ENCODE measurements at places on chromosomes 7 and 10.
A peak's percentile ranks its signal among the peaks of the same experiment; 100 is the strongest.

GRCh38 chr10:75508814-75509306 lies 77.4 kb downstream of the LRMDA start:
- DNase-seq, result no peak

DNA sequence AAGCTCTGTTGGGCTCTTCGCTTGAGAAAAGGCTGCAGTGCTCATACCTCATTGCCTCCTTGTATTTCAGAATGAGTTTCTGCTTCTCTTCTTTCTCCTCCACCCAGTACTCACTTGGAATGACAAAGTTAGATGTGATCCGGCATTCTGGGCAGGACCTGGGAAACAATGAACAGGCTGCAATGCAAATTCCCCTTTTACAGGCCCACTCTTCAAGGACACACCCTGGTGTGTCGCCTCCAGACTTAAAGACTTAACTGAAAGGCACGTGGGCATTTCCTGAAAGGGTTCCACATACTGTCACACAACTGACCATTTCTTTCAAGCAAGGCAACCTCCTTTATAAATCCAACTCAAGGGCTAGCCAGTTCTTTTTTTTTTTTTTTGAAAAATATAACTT lies 23.6 kb downstream of the MKRN1 start:
- no peak for DNase-seq

DNA sequence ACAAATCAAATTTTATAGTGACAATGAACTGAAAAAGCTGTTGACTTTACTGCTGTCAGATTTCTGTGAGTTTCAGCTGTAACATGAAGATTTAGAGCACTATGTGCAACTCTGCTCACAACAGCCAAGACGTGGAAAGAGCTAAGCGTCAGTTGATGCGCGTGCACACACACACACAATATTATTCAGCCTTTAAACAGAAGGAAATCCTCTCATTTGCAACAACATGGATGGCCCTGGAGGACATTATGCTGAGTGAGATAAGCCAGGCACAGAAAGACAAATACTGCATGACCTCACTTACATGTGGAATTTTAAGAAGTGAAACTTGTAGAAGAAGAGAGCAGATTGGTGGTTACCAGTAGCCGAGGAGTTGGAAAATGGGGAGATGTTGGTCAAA lies 82.8 kb upstream of the FRMD4A start:
- no peak for DNase-seq

DNA sequence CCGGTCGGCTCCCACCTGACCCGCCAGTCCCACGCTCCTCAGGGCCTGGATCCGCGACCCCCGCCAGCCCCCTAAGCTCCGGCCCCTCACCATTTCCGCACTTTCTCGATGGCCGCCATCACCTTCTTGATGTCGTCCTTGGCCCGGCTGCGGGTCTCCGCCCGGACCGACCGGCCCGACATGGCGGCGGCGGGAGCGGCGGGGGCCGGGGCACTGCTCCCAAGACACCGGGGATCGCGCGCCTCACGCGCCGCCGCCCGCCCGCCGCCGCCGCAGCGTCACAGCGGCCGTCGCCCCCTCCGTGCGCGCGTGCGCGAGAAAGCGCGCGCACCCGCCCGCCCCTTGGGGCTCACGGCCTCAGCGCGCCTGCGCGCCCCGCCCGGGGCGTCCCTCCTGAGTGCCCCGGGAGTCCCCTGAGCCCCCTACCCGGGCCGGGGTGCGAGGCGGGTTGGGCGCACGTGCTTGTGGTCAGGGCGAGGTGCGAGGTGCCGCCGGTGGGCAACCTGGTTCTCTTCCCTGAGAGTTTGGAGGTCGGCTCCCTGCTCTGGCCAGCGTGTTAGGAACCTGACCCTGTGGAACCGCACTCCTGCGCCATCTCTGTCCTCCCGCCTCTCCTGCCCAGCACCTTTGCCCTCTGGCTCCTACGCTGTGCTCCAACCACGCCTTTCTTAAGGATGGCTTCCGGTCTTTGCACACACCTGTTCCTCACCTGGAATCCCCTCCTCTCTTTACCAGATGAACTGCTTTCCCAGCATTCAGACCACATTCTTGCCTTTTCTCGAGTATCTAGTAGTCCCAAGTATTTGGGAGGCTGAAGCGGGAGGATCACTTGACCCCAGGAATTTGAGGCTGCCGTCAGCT lies at the start of gene BCL7B:
TSS of gene BCL7B (minus strand) at position 294 of the 861 bp plus-strand sequence. CDS start at position 182, 112 bp downstream.
- DNase-seq, result peak; percentile 97

DNA sequence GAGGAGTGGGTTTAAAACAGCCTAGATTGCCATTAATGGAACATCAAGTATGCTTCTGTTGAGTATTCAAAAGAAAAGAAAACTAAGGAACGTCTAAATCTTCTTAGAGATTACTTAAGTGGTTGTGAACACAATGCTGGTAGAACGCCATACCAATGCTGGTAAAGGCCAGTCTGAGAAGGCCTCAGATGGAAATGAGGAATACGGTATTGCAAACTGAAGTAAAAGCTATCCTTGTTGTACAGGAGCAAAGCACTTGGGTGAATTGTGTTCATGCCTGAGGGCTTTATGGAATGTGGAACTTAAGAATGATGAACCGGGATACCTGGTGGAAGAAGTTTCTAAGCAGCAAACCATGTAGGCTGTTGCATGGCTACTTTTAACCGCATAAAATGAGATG lies 208.0 kb downstream of the KCND2 start:
- DNase-seq, result no peak

GRCh38 chr10:75860009-75860408 lies 428.6 kb downstream of the LRMDA start:
- DNase-seq, result no peak

DNA sequence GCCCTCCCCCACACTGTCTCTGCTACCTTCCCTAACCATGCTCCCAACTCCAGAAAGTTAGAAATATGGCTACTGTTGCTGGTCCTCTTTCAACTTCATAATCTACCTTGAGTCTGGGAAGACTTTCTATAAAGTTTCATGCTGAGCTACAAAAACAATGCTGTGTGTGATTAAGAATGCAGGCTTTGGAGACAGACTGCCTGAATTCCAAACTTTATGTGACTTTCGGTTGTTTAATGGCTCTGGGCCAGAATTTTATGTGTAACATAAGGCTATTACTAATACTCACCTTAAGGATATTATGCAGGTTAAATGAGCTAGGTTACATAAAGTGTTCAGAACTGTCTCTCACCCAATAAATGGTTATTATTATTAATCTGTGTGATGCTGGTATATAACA lies 19.1 kb downstream of the BET1 start:
- DNase-seq, result no peak

DNA sequence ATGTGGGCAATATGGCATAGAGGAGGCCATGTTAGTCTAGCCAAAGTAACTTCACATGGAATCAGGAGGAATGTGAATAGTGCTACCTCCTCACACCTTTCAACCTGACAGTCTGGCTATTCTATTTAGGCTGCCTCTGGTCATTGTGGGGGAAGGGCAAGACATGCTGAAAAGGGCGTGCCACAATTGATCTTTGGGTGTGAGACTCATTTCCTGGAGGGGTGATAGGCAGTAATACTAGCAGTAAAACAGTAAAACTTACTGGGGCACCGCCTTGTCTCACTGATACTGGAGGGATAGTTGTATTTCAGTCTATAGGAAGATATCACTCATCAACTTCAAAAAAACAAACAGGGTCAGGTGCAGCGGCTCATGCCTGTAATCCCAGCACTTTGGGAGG lies 88.7 kb downstream of the TMEM168 start:
- no peak for DNase-seq

GRCh38 chr7:149683181-149683580 lies 90.2 kb downstream of the ZNF467 start:
- DNase-seq, result no peak

DNA sequence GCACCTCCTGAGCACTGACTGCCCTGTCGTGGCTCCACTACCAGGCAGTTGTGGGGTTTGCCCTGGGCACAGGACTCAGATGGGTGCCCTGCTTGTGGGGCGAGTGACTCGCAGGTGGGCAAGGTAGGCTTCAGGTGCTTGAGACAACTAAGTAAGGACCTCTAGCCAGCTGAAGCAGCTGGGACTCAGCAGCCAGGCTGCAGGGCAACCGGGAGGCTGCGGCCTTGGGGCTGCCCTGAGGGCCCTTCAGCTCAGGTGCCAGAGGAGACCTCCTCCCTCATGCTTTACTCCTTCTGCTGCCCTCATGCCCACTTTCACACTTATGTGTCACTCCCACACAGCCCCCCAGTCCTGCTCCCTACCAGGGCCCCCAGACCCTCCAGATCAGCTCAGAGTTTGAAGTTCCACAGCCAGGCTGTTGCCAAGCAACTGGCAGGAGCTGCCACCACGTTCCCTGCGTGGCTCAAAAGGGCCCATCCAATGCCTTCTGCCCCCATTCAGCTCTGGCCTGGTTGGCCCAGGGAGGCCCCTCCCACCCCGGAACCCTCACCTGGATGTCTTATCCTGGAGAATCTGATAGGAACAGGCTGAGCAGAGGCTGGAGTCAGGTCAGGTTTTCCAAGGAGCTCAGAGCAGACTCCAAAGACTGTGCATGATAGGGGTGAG lies 10.0 kb downstream of the TLX1 start:
- no peak for DNase-seq

- no peak for DNase-seq
These were observed 19.0 kb upstream of the CLDN3 start for GRCh38 chr7:73789051-73789450.

DNA sequence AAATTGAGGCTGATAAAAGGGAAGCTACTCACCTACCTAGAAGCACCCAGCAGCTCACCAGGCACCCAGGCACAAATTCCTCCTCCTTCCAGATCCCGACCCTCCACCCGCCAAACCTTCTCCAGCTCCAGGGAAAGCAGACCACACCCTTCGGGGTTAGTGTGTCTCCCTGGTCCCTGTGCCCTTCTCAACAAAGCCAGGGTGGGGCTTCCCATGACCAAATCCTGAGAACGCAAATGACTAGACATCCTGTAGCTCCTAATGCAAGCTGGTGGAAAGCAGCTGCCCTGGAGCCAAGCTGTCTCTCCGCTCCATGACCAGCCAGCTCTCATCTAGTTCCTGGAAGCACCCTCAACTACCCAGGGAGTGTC lies 4.4 kb downstream of the TBX20 start:
- no peak for DNase-seq

- DNase-seq, result no peak
These were observed 595.4 kb downstream of the GALNT17 start for GRCh38 chr7:71727347-71727746.

- no peak for DNase-seq
These were observed 23.9 kb downstream of the CACUL1 start for GRCh38 chr10:118730756-118731456.

DNA sequence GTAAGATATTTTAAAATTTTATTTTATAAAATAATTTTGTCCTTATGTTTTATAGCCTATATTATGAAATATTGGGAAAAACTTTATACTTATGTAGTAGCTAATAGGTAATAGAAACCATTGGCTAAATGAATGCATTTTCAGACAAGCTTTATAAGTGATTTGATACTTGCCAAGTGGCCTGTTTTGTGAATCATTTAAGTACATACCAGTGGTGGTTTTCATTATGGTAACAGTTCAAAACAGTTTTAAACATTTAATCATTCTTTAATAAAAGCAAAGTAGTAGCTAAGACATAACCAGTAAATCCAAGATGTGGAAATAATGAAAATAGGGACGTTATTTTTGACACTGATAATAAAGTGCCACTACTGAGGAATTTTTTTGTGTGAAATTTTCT lies 182.2 kb downstream of the PHF14 start:
- no peak for DNase-seq

GRCh38 chr7:41629711-41630111 lies 73.2 kb downstream of the INHBA start:
- DNase-seq, result no peak

GRCh38 chr7:113086431-113086888 lies at the start of gene GPR85:
Gene GPR85 (minus strand): TSS chr7:113086827. CDS start chr7:113084721, 2,106 bp downstream.
- peak; percentile 33 for DNase-seq

DNA sequence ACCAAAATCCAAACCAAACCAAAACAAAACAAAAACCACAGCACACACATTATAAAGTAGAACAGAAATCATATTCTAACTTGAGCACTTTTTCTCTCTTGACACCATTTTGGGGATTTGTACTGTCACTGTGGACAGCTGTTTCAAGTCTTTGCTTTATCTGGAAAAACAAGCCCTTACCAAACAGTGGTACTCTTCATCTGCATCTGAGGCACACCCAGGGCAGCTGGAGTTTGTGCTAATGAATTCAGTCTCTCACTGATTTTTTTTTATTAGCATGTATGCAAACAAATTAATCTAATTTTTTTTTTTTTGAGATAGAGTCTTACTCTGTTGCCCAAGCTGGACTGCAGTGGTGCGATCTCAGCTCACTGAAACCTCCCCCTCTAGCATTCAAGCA lies 171.4 kb downstream of the RAPGEF5 start:
- DNase-seq, result no peak

DNA sequence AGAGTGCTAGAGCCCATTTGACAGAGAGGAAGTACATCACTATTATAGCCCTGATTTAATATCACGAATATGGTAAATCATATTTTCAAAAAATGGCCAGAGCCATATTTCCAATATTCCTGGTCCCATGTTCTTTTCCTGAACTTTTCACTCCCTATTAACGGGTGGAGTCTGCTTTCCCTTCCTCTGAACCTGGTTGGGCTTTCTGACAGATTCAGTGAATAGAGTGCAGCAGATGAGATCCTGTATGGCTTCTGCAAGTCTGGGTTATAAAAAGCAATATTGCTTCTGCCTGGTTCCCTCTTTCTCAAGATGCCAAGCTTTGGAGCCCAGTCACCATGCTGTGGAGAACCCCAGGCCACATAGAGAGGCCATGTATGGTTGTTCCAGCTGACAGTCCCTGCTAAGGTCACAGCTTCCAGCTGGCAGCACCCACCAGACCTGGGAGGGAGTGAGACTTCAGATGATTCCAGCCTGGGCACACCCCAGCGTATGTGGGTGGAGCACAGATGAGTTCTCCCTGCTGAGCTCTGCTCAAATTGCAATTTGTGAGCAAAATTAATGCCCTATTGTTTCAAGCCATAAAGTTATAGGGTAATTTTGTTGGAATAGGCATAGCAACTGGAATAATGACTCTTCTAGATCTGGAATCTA lies 17.9 kb upstream of the CHCHD3 start:
- no peak for DNase-seq

- no peak for DNase-seq
These were observed 24.9 kb downstream of the CYP17A1 start for GRCh38 chr10:102812231-102812876.
